ENCODE measurements at places on chromosomes 7 and 10.

- DNase-seq: no peak
Observed at GRCh38 chr10:108454793-108455192, 1290.3 kb upstream of the SORCS1 start.

GRCh38 chr7:135490783-135491182 is 19.1 kb downstream of the CNOT4 start:
- no peak for DNase-seq

GRCh38 chr10:119542988-119543813 is 682 bp upstream of the RGS10 start:
- DNase-seq: peak; percentile 49

DNA sequence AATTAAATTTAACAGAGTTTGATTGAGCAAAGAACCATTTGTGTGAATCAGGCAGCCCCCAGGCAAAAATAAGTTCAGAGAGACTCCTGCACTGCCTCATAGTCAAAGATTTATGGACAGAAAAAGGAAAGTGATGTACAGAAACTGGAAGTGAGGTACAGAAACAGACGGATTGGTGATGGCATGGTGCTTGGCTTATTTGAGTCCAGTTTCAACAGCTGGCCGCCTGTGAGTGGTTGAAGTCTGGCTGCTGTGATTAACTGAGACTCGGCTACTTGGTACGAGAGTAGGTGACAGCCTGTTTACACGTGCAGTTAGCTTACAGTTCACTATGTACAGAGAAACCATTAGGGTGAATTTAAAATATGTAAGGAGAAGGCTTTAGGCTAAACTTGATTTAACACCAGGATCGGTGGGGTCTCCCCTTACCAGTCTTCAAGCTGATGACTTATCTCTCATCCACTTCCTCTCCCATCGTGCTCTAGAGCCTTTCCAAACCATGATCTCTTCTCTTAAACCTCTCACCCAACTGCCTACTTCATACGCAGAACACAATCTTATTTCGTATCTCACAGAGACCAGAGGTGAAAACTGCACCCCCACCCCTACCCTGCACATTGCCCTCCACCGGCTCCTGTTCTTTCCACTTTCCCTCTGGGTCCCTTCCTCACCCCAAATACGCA is 5.0 kb upstream of the MSMB start:
- no peak for DNase-seq

DNA sequence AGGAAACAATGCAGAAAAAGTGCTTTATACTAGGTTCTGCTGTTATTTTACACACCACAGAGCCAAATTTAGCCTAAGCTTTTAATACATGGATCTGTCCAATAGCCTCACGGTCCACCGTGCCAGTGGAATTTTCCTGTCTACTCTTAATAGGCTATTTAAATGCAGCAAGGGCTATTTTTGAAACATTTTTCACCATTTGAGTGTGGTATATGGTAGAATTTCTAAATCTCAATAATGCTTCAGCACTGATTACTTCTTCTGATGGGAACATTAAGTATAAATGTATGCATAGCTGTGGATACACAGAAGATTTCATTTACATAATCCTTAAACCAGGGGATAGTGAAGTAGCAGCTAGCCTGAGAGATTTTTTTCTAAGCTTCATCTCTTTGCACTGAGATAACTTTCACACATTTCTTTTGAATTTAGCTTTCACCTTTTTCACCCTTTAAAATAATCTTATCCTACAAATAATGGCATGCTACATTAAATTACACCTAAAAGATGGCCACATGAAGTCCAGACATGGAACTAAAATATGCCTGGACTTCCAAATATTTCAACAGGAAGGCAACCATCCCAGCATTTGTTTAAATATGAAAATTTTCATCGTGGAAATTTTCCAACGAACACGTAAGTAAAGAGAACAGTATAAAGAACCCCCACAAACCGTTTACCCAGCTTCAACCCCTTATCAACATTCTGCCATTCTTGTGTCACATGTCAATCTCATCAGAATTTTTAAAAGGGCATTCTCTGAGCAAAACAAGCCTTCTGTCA is 45.4 kb downstream of the AMPH start:
- no peak for DNase-seq

GRCh38 chr10:51875610-51876009 is 176.2 kb upstream of the CSTF2T start:
- no peak for DNase-seq

GRCh38 chr7:80707318-80707717 is 68.9 kb downstream of the CD36 start:
- DNase-seq: no peak

- no peak for DNase-seq
Observed at GRCh38 chr10:103254538-103255325, 9.0 kb downstream of the RPEL1 start.

DNA sequence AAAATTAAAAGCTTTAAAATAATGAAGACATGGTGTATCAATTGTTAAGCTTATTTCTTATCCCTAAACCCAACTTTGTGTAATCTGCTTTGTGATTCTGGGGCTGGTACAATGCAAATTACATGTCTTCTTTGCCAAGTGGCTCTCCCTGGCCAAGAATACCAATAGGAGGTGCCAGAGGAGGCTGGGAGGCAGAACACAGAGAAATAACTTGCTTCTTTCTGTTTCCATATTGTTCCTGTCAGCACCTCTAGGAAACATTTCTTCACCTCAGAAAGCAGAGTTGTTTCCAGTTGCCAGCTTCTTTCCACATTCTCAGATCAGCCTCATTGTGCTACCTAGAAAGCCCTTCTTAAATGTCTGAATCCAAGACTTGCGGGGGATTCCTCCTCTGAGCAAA is 174.4 kb downstream of the MDFIC start:
- no peak for DNase-seq

DNA sequence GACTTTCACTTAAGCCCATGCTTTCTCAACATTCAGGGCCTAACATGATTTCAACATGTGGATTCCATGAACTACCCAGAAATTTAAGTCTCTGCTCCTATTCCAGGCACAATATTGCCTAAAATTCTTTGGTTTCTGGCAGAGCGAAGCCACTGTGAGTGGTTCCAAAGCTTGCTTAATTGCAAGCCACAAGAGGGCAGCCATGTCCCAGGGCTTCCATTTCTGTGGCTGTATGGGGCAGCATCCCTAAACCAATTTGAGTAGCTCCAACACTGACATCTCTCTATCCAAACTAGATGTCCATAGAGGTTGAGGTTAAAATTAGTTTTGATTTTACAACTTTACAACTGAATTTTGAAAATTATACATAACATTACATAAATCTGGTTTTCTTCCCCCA is 56.3 kb upstream of the MDFIC start:
- DNase-seq: peak; percentile 15

DNA sequence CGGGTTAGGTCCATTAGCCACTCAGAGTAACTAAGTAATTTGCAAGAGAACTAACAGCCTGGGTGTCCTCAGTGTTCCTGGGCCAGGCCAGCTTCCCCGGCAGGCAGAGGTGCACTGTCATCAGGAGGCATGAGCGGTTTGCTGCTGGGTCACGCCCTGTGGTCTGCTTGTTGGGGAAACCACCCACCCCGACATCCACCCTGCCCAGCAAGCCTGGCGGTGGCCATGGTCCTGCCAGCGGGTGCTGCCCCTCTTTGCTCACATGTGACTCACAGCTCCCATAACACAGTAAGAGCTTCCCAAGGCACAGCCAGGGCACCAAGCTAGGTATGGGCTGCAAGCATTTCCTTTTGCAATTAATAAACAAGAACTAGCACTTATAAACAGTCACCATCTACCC is 75.9 kb downstream of the RGS10 start:
- no peak for DNase-seq

GRCh38 chr7:7848246-7848645 is 120.3 kb upstream of the GLCCI1 start:
- no peak for DNase-seq

GRCh38 chr10:23585666-23586065 is 146.8 kb downstream of the OTUD1 start:
- DNase-seq: no peak

DNA sequence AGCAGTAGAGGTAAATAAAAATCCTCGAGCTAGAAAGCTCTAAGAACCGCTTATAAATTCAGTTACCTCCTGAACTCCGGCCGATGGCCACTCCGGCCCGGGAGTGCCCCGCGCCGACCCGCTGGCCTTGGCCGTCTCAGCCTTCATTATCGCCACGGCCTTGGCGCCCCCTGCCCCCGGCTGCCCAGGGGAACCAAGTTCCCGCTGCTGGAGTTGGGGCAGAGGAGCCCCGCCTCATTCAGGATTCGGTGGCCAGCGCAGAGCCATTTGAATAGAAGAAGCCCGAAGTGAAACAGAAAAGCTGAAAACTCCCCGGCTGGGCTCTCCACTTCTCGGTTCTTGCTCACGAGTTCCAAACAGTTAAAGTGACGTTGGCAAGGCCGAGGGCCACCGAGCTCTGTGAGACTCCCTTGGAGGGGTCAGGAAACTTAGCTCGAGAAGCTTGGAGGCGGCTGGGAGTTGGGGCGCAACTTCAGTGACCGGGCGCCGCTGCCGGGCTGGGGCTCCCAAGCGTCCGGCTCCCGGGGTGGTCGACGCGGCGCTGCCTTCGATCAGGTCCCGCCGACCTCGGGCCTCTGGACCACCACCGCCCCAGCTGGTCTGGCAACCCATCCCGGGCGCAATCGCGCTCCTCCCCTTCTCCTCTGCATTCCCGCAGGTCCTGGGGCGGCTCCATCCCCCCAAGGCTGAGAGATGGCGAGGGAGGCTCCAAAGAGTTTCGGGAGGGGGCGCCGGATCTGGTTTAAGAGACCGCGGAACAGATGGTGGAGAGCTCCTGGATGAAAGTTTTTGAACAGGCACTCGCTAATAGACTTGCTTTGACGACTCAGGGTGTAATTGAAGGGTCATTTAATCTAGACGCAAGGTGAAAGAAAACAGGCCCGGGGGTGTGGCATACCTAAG is 5.8 kb upstream of the FEZF1 start:
- no peak for DNase-seq

- DNase-seq: no peak
Observed at GRCh38 chr7:23893942-23894891, 184.2 kb downstream of the STK31 start.

- no peak for DNase-seq
Observed at GRCh38 chr7:112381311-112382091, 68.8 kb upstream of the IFRD1 start.

DNA sequence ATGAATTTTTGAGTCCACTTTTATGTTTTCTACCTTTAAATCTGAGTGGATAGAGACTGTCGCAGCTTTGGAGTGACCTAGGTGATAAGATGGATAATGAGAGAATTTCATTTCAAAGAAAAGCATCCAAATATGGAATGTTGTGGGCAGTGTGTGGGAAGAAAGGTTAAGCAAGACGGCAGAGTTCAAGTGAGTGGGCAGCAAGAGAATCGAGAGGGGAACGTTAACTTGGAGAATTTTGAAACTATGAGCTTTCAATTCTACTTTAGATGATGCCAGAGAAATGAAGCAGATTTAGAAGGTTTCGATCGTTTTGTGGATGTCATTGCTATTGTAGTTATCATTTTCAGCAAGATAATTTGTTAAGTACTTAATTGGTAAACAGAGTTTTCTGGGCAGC is 73.0 kb downstream of the XRCC2 start:
- DNase-seq: no peak

GRCh38 chr10:91298224-91298871 is 77.9 kb downstream of the PCGF5 start:
- peak; percentile 53 for DNase-seq

GRCh38 chr7:104272767-104273384 is 55.5 kb upstream of the LHFPL3 start:
- no peak for DNase-seq

DNA sequence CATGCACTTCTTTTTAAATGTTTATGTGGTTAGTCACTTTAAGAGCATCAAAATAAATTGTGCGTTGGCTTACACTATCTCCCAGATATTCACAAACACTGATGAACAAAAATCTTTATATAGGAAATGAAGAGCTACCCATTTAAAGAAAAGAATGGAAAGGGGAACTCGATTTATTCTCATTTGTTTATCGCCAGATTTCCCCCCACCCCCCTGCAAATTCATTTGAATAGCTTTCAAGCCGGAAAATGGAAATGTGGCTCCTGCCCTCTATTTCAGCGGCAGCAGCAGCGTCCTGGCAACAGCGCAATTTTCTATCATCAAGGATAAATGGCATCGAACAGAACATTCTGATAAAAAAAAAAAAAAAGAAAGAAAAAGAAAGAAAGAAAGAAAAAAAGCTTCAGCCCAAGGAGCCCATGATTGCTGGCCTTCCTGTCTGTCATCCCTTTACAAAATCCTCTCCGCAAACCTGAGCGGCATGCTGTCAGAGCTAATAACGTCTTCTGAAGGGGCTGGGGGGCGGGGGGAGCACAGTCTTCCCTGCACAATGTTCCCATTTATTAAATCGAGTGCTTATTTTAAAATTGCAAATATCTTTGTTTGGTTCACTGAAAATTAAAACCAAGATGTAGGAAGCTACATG is 13.7 kb upstream of the DLX6 start:
- DNase-seq: no peak

- no peak for DNase-seq
Observed at GRCh38 chr10:6171881-6172695, 30.6 kb upstream of the PFKFB3 start.

DNA sequence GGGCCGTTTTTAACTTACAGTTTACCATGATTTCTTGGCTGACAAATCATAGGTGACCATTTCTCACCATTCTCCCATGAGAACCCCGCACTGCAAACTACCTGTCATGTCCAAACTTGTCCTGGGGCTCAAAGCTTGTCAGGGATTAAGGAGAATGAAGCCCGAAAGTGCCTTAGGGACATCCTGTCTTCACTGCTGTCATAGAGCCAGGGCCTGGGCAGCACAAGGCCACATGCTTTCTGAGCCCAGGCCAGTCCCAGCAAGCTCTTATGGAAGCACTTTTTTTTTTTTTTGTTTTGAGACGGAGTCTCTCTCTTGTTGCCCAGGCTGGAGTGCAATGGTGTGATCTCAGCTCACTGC is 33.9 kb downstream of the CCM2 start:
- no peak for DNase-seq

- DNase-seq: no peak
Observed at GRCh38 chr10:76540331-76540730, 1097.3 kb downstream of the KCNMA1 start.

GRCh38 chr7:75875113-75876080 is 3.4 kb upstream of the RHBDD2 start:
- DNase-seq: no peak

DNA sequence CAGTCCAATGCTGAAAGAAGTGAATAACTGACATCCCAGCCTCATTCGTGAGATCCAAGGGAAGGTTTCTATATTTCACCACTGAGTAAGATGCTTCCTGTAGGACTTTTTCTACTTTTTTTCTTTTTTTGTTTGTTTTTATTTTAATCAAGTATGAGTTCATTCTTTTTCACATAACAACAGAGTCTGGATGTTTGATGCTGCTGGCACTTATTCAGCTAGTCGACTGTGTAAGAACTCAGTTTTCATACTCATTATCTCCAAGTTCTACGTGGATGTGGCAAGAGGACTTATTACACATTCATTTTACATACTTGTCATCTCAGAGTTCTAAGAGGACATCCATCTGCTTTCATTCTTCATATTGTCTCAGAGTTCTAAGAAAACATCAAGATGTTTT is 86.9 kb downstream of the CPXM2 start:
- no peak for DNase-seq

DNA sequence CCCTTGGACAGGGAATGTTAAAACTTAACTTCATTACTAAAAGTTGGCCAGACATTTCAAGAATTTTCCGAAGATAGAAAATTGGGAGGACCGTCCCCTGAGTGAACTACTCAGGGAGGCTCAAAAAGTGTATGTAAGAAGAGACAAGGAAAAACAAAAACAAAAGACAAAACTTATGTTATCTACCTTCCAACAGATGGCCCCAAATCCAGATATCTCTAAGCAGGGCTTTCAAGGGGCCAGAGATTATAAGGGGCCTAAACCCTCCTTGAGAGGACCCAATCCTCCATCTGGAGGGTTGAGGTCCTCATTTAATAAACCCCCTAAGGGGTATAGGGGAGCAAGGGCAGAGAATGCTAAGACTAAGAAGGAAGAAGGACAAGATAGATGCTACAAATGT is 203.6 kb downstream of the SH2D4B start:
- no peak for DNase-seq

All from GM18507 (cell line).